ENCODE measurements at places on chromosomes 1 and 21. TPM values are rescaled to one million over a fixed set of nuclear protein-coding genes. Genes with fewer than 3 reads are reported as not detected.

The BLZF1 gene
- total RNA-seq = 27.1 TPM

The CCDC30 gene
- 0.60 TPM for total RNA-seq

The IARS2 gene
- 86.2 TPM for total RNA-seq

The OLIG2 gene
- total RNA-seq = not detected

The PDPN gene
- total RNA-seq = not detected

The SELENBP1 gene
- 11.7 TPM for total RNA-seq

The LMX1A gene
- total RNA-seq = not detected

The PTGS2 gene
- total RNA-seq = 10.0 TPM

The S100A7 gene
- not detected for total RNA-seq

The SRSF11 gene
- 110 TPM for total RNA-seq

The PCNX2 gene
- total RNA-seq = 3.5 TPM

The RGS1 gene
- total RNA-seq = not detected

The ATP13A2 gene
- 51.7 TPM for total RNA-seq

The TSPEAR gene
- total RNA-seq = not detected

The MROH9 gene
- not detected for total RNA-seq

The CYP4Z1 gene
- total RNA-seq = not detected

The RAD54L gene
- total RNA-seq = 7.4 TPM

The KIRREL1 gene
- 42.8 TPM for total RNA-seq
